ENCODE measurements at places on chromosomes 11 and 22.

DNA sequence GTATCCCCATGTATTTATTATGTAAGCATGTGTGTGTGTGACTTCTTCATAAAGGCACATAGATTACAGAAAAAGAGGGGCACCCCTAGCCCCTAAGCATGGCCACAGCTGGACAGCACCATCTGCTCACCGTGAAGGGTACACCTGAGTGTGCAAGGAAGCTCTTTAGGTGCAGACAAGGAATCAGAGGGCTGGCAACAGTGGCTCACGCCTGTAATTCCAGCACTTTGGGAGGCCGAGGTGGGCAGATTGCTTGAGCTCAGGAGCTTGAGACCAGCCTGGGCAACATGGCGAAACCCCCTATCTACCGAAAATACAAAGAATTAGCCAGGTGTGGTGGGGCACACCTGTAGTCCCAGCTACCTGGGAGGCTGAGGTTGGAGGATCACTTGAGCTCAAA is 56.3 kb downstream of the DGCR2 start:
- no peak for DNase-seq

DNA sequence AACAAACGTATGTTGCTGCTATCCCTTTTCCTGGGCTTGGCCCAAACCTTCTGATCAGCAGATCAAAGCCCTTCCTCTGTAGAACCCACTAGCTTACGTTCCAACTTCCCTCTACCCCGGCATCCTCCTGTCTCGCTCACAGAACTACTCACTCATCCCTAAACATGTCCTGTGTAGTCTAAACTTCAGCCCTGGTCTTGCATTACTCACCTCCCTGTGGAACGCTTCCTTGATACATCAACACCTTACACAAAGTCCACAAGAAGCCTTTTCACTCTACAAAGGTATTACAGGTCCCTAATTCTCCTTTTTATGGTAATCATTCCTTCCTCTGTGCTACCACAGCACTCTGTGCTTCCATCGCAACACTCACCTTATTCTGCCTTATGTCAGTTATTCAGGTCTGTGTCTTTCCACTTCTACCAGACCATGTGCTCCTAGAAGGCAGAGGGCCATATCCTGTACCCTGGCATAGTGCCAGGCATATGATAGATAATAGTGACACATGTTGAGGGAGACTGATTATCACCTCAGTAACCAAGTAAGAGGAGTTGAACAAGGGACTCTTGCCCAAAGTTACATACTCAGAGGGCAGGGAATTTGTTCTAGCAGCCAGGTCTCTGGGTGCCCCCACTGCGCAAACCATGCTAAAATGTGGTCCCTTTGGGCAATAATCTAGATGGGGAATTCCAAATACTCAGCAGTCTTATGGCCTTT is 41.6 kb downstream of the USP35 start:
- peak; percentile 14 for DNase-seq

- no peak for DNase-seq
Observed at GRCh38 chr11:35907648-35908431, 36.0 kb upstream of the LDLRAD3 start.

- DNase-seq = no peak
Observed at GRCh38 chr11:78359921-78360320, 57.7 kb downstream of the GAB2 start.
